T follicular helper cell (primary cell): ENCODE measurements at places on chromosomes 1 and 21.

GRCh38 chr1:58627221-58627620 is 50.2 kb upstream of the TACSTD2 start:
- no peak for DNase-seq

DNA sequence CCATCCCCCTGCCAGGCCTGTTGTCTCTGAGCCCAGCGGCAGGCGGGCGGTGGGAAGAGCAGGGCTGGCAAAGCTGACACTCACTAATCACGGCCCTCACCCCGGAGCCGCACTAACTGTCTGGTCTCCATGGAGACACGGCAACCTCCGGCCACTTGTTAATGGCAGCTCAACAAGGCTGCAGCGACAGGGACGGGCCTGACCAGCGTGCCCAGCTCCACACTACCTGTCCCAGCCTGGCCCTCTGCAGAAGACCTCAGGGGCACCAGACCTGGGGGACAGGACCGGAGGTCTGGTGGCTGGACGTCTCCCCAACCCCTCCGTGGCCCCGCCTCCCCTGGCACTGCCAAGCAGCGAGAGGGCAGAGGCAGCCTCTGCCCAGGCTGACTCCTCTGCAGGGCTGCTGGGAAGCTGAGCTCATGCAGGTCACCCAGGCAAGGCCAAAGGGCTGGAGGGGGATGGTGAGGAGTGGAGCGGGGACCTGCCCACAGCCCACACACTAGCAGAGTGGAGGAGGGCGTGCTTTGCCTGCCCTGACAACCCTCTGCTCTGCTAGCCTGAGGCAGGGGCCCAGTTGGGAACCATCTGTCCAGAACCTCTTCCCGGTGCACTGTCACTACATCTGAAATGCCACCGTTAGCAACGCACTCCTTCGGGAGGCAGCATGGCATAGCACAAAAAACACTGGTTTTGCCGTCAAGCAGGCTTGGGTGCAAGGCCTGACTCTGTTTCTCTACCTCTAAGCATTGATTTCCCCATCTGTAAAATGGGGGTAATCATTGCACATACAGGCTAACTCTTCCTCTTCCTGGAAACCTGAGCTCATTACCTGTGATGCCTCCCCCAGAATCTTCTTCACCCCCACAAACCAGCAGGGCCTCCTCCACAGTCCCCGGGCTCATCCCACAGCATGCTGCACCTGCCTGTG is 29.6 kb upstream of the WASF2 start:
- no peak for DNase-seq

DNA sequence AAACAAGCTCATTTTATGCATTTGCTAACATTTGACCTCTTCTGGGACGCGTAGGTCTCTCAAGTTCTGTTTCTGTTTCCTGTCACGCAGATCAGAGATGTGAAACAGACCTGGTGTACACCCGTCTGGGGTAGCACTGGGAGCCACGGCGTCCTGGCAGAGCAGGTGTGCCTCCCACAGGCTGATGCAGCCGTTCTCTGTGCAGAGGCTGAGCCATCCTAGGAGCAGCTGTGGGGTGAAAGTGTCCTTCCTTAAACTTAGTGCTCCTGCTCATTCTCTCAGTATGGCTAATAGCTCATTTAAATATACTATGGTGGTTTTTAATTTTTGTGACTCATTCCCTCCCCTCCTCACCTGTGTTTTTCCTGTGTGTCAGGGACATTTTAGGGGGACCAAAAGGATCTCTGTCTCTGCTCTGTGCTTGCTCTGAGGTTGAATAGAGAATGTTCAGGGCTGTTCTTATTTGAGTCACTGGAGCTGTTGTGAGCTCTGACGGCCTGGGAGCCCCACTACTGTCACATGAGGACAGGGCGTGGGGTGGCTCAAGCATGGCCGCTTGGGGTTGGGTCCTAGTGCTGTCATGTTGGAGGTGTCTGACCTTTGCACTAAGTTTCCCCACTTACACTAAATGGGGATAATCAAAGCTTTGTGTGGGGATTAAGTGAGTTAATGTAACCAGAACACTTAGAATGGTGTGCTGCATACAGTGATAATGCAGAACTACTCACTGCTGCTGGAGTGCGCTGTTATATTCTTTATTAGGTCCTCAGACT is 43.0 kb downstream of the GALNT2 start:
- peak; percentile 10 for DNase-seq

DNA sequence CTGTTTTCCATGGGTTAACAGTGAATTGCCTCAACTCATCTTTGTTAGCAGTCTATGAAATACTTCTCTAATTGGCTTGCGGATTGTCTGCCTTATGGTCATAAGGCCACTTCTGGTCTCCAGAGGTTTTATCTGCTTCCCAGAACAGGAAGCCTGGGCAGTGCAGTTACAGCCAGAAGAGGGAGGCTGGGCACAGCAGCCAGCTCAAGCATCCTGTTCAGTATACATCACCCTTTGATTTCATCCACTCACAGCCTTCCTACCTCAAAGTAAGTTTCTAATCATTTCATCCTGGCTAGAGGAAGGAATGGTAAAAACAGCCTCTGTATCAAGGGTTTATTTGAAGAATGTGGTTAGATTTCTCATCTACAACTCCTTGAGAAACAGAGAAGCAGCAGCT is 311.5 kb upstream of the DEPDC1 start:
- no peak for DNase-seq

- DNase-seq: no peak
These were observed 59.5 kb downstream of the POFUT2 start for GRCh38 chr21:45228171-45228641.

DNA sequence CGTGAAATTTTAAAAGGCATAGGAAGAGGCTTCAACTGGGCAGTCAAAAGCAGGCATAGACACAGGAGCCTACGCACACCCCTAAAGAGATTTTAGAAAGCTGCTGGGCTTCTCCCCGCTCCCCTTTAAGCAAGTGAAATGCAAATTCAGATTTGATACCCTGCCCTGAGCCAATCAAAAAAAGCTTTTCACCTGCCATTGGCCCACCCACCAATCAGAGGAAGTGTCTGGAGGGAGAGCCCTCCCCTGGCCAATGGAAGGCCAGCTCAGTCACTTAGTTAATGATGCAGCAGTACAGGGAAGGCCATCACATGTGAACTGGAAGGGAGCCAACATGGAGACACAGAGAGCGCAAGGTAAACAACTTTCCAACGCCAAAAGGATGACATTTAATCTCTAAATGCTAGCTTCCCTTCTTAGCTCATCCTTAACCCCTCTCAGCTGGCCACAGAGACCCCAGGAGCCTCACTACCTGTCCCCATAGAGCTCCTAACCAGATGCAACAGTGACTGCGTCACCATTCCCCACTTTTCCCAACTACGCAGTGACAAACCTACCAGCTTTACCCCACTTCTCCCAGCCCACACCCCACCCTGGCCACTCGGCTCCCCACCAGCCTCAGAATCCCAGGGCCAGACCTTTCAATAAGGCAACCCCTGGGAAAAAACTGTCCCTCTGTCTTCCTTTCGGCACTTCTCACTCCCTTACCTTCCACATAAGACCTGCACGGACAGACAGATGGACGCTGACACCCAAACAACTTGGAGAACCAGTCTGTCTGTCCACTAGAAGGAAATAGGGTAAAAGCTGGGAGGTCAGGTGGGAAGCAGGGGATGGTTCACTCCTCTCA is 71.0 kb downstream of the CD46 start:
- DNase-seq: peak; percentile 74

DNA sequence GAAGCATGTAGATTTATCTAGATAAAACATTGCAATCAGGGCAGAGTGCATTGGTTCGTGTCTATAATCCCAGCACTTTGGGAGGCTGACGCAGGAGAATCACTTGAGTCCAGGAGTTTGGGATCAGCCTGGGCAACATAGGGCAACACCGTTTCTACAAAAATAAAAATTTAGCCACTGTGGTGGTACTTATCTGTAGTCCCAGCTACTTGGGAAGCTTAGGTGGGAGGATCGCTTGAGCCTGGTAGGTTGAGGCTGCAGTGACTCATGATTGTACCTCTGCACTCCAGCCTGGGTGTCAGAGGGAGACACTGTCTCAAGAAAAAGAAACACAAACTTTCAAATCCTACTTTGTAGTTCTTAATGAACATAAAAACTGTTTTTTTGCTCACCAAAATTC is 64.2 kb upstream of the RCC1 start:
- no peak for DNase-seq

- no peak for DNase-seq
These were observed 13.4 kb downstream of the SWT1 start for GRCh38 chr1:185170291-185170848.

DNA sequence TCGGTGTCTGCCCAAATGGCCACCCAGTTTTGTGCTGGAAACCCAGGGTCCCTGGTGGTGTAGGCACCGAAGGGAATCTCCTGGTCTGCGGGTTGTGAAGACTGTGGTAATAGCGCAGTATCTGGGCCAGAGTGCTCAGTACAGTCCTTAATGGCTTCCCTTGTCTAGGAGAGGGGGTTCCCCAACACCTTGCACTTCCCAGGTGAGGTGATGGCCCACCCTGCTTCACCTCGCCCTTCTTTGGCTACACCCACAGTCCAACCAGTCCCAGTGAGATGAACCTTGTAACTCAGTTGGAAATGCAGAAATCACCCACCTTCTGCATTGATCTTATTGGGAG is 402.4 kb downstream of the SRGAP2C start:
- DNase-seq: no peak

- DNase-seq: peak; percentile 85
These were observed 112.4 kb downstream of the OSBPL9 start for GRCh38 chr1:51729156-51729823.

- no peak for DNase-seq
These were observed 15.4 kb downstream of the RAP1GAP start for GRCh38 chr1:21653744-21654100.

GRCh38 chr1:221747839-221748238 is 6.0 kb upstream of the DUSP10 start:
- DNase-seq: no peak

DNA sequence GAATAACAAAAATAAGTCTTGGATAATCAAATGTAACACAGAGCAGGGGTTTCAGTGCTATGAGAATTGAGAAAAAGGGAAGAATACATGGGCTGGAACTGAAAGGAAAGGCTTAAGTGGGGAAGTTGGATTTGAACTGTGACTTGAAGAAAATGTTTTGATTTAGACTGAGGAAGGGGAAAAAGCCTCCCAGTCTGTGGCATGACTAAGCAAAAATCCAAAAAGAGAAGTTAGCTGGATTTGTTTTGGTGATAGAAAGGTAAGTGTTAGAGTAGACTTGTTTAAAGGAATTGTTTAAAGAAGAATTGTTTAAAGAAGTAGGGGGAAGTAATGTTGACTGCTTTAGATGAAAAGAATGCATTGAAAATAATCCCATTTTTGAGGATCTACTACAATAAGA is 46.0 kb downstream of the KCNK2 start:
- no peak for DNase-seq
